Cardiac muscle cell (in vitro differentiated cells and primary cell): ENCODE measurements at places on chromosomes 4 and X. TPM values are rescaled to one million over a fixed set of nuclear protein-coding genes. Genes with fewer than 3 reads are reported as not detected.

FATE1 gene
- total RNA-seq, result 0.15 and 0.18 TPM in 2 replicates

GIMD1 gene
- not detected in 2 replicates for total RNA-seq

RTL9 gene
- total RNA-seq, result 0.74 and 1.4 TPM in 2 replicates

ADH1C gene
- not detected in 2 replicates for total RNA-seq

SNCA gene
- 87.8 and 99.1 TPM in 2 replicates for total RNA-seq

PSAPL1 gene
- 4.4 and 4.6 TPM in 2 replicates for total RNA-seq

GRCh38 chr4:187077744-187078401 is 354.2 kb upstream of the FAT1 start:
- DNase-seq, result no peak

DNA sequence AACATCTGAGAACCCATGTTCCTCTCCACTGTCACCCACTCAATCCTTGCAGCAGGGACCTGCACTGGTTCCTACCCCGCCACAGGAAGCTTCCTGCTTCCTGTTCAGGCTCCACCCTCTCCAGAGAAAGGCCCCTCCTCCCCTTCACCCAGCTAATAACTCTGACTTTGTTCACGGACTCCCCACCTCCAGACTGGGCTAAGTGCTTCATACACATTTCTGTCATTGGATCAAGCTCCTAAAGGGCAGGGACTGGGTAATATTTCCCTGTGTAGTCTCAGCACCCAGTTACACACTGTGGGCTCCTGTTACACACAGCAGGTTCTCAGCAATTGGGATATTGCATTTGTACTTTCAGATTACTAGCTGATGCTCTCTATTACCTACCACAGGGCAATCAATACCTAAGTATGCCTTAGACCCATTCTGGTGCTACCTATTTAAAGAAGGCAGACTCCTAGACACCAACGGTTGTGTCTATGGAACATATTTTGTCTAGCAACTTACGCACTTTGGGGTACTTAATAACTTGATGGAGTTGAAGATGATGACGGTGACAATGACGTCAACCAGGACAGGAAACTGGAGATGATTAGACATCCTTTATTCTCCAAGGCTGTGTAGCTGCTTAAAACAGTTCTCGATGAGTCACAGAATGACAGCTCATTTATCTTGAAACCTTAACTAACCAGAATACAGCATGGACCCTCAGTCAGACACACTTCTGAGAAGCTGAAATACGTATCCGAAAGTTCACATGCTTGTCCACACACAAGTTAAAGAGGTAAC is 58.1 kb downstream of the MAML3 start:
- peak; percentile 97 for DNase-seq

DNA sequence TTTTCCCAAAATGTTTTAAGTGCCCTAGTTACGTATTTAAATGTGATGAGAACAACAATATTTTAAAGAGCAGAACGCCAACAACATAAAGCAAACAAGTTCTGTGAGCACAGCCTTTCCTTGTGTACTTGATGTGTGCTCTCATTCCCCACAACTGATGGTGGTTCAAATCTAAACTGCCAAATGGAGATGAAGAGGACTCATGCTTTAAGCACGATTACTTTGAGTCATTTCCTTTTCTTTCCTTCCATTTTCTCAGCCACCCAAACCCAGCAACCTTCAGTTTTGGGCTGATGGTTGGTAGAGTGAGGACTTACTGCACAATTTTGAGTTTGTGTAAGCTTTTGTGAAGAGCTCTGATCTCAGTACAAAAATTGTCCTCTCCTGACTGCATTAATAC is 1.7 kb downstream of the NSD2 start:
- DNase-seq, result peak; percentile 37

GRCh38 chr4:149933883-149934282 is 118.2 kb upstream of the IQCM start:
- DNase-seq, result no peak

DNA sequence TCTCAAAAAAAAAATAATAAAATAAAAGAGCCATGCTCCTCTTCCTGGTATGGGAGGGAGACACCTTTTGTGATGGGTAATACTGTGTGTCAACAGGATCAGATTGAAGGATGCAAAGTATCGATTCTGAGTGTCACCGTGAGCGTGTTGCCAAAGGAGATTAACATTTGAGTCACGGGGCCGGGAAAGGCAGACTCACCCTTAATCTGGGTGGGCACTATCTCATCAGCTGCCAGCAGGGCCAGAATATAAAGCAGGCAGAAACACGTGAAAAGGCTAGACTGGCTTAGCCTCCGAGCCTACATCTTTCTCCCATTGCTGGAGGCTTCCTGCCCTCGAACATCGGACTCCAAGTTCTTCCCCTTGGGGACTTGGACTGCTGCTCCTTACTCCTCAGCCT is 95.4 kb downstream of the SHOX start:
- DNase-seq, result no peak

GRCh38 chrX:38627683-38628082 is 66.3 kb downstream of the TSPAN7 start:
- DNase-seq, result peak; percentile 7

DNA sequence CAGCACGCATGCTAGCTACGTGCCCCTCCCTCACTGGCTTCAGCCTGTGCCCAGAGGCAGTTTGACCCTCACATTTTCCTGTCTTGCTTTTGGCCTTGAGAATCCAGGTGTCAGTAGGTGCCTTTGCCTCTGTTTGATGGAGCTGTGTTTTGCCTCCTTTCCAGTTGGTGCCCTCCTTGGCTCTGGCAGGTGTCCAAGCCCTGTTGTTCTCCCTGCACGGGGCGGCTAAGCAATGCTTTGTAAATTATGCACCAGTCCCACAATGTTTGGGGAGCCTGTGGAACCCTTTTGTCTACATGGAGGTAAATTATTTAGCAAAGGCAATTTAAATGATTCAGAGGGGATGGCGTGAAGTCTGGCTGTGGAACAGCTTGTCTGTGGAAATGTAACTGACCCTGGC is 202.9 kb upstream of the BOD1L1 start:
- no peak for DNase-seq

DNA sequence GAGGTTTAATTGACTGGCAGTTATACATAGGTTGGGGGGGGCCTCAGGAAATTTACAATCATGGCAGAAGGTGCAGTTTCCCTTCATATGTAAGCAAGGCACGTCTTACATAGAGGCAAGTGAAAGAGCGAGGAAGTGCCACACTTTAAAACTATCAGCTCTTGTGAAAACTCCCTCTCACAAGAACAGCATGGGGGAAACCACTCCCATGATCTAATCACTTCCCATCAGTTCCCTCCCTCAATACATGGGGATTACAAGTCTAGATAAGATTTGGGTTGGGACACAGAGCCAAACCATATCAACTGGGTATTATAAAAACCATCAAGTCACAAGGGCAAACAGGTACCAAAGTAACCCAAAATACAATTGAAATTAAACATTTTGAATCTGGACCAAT is 182.0 kb upstream of the FAT4 start:
- no peak for DNase-seq

- no peak for DNase-seq
These were observed 95.7 kb downstream of the RBMX2 start for GRCh38 chrX:130497531-130497930.

- DNase-seq, result no peak
These were observed 370.5 kb upstream of the ANXA10 start for GRCh38 chr4:167721617-167722486.

DNA sequence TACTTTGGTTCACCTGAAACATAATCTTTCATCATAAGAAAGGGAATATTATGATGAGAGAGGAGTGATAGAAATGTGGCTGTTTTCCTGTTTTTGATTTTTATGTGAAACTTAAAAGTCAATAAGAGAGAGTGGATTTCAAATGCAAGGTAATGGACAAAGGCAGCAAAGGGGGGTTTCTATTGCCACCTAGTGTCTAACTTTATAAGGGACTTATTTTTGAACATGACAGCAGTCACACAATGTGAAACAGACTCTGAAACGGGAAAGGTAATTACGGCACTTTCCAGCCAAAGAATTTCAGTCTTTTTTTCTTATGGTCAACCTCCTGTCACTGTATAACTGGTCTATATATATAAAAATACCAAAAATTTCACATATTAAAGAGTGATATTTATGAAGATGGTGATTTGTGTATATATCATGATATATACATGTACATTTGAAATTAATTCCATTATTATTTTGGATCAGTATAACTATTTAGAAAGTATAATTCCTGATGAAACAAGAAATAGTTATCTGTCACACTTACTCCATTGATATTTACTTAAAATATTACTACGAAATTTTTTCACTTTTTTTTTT is 127.1 kb downstream of the FBXO8 start:
- peak; percentile 62 for DNase-seq

DNA sequence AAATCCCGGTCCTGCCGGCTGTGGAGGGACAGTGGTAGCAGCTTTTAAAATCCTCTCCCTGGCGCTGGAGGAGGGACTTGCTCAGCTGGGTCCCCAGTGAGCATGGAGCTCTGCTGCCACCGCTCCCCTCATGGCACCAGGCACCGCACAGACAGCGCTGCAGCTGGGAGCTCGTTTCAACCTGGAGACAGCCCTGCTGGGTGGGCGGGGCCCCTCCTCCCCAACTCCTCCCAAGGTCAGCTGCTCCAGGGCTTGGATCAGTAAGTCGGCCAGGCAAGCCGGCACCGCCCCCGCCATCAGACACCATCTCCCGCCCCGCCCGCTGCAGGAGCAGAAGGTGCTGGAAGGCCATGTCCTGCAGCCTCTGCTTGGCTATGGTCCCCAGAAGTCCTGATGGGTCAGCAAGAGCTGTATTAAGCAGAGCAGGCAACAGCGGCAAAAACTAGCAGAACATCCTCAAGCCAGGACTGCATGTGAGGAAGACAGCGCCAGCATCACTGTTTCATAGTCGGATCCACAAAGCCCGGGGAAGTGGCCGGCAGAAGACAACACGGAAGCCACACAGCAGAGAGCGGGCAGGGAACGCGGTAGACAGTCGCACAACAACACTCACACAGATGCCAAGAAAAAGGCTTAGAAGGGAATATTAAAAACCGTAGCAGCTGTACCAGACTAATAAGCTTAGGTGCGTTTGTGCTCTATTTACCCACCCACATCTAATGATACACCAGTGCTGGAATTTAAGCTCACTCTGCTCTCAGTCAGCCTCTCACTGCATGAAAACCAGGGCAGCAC is 16.2 kb downstream of the ZFYVE28 start:
- DNase-seq, result peak; percentile 53

DNA sequence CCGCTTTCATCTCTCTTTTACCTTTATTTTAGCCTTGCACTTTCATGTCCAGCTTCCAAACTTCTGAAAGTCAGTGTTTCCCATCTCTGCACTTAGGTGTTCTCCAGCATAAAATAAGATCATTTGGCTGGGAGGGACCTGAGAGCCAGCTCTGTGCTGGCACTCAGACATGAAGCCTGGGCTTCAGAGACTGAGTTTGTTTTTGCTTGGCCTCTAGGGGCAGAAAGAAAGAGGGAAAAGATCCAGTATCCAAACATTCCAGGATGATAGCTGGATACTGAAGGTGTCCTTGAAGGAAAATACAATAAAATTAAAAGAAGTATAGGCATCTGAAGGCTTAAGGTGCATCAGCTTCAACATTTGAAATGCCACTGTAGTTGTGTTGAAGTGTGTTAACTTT is 202.4 kb upstream of the ZIC3 start:
- DNase-seq, result no peak
